ENCODE measurements at places on chromosomes 16 and 17. TPM values are rescaled to one million over a fixed set of nuclear protein-coding genes. Genes with fewer than 3 reads are reported as not detected.

DNA sequence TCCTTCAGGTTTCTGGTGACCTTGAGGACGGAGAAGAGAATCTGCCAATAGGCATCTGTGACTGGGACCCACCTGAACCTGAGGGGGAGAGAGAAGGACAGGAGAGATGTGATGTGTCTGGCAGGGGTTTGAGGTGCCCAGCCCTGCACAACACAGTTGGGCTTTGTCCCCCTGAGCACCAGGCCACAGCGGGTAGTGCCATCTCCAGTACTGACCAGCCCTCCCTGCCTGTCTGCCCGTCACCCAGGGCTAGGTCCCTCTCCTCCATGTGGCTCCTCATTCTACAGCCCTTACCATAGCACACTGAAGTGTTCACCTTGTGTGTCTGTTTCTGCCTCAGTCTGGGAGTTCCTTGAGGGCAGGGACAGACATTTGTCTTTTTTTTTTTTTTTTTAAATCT lies 30.8 kb downstream of the NLRP1 start:
- no peak for DNase-seq

GRCh38 chr16:85151603-85152413 lies 39.5 kb upstream of the CIBAR2 start:
- DNase-seq, result peak; percentile 87

- DNase-seq, result no peak
Measured at GRCh38 chr16:11094857-11095565, 150.6 kb downstream of the CLEC16A start.

HAP1 gene
- total RNA-seq, result not detected

PRSS33 gene
- not detected for total RNA-seq

SOX8 gene
- total RNA-seq, result not detected

Measured in left lobe of liver (tissue), 2 donors.